Stimulated activated CD8-positive, alpha-beta memory T cell treated with anti-CD3 and anti-CD28 coated beads, Interleukin-12 subunit alpha, Interleukin-12 subunit beta, amount 100 ng/mL, for 1 hour (primary cell): ENCODE measurements at places on chromosomes 2 and 18.

- DNase-seq, result no peak
These were observed 166.8 kb downstream of the TWIST2 start for GRCh38 chr2:239014458-239015217.

GRCh38 chr2:230658577-230658876 is 54.1 kb upstream of the CAB39 start:
- no peak for DNase-seq

- DNase-seq, result no peak
These were observed 36.0 kb upstream of the YPEL5 start for GRCh38 chr2:30110773-30111172.

GRCh38 chr2:102062802-102063201 is 71.0 kb downstream of the IL1R2 start:
- no peak for DNase-seq

DNA sequence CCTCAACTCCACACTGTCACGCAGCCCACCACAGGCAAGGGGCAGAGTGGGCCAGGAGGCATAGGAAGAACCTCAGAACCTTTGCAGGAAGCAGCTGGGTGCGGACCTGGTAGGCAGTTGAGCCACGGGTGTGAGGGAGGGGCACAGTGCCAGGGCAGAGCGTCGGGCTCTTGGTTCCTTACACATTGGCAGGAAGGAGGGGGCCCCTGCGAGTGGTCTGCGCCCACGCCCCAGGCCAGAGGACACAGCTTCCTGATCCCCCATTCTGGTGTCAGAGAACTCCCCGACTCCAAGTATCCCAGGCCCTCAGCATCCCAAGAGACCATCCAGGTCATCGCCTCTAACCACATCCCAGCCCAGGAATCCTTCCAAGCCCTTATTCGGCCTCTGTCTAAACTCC is 61.5 kb downstream of the TNS1 start:
- DNase-seq, result no peak

- no peak for DNase-seq
These were observed 23.6 kb upstream of the RBM44 start for GRCh38 chr2:237774811-237775553.

GRCh38 chr2:165618806-165619205 is 149.3 kb downstream of the CSRNP3 start:
- DNase-seq, result no peak

- no peak for DNase-seq
These were observed 4.5 kb downstream of the SEMA4F start for GRCh38 chr2:74658516-74658915.

GRCh38 chr2:207035875-207036274 is 96.6 kb downstream of the CPO start:
- DNase-seq, result no peak

GRCh38 chr2:178320011-178320585 is 125.8 kb downstream of the OSBPL6 start:
- DNase-seq, result no peak
